ENCODE measurements at places on chromosomes 3 and 15. TPM values are rescaled to one million over a fixed set of nuclear protein-coding genes. Genes with fewer than 3 reads are reported as not detected.
A peak's percentile ranks its signal among the peaks of the same experiment; 100 is the strongest.

DNA sequence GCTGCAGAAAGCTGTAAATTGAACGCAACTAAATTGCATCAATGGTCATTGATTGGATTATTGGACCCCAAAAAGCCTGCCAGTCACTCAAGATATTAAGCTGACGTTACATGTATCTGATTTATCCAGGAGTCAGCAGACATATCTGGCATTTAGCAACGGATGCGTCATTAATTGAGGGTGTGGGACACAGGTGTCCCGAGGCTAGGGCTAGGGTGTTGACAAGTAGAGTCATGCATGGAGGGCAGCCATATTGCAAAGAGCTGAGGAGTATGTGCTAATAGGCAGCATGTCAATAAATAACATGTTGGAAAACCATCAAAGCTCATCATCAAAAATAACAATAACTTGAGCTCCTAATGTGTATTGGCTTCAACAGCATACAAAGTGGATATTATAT is 234.5 kb upstream of the GOLGA6L4 start:
- no peaks in the 10 kb centered on the region for H3K27me3 ChIP-seq
- no peak overlapping the region for H3K4me3 ChIP-seq
- no peaks in the 10 kb centered on the region for H3K4me1 ChIP-seq
- no peak overlapping the region for H3K27ac ChIP-seq

GRCh38 chr3:162170581-162170980 is 674.0 kb downstream of the OTOL1 start:
- no peak overlapping the region for H3K27ac ChIP-seq
- H3K36me3 ChIP-seq = no peaks in the 10 kb centered on the region
- no peaks in the 10 kb centered on the region for H3K27me3 ChIP-seq
- no peaks in the 10 kb centered on the region for H3K4me1 ChIP-seq

DNA sequence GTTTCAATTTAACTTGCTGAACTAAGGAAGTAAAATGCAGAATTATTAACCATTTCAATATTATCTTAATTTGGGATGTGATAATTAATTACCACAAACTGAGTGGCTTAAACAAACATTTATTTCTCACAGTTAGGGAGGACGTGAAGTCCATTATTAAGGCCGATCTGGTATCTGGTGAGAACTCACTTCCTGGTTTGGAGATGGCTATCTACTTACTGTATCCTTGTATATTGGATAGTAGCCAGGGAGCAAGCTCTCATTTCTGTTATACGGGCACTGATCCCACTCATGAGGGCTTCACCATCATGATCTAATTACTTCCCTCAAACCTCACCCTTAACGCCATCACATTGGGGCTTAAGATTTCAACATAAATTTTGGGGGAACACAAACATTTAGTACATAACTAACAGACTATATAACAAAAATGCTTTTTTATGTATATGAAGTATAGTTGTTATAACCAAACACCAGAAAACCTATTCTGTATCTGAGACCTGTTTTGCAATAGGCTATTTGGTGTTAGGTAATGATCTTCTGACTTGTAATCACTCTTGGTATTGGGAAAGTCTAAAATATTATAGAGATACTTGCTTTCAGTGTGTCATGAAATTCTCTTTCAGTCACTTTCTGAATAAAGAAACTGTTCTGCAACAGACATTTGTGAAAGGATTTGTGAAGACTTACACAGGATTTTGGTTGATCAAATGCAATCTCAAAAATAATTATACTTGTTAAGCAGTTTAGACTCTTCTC is 4.7 kb upstream of the KPNA4 start:
- H3K36me3 ChIP-seq = peaks cover 12% of the 10 kb centered on the region
- H3K27me3 ChIP-seq = no peaks in the 10 kb centered on the region
- peaks cover 22% of the 10 kb centered on the region for H3K4me1 ChIP-seq

- peaks cover 33% of the 10 kb centered on the region for H3K4me1 ChIP-seq
- H3K27me3 ChIP-seq = no peaks in the 10 kb centered on the region
- H3K27ac ChIP-seq = peak overlapping the region; percentile 92
- peak overlapping the region; percentile 49 for H3K4me3 ChIP-seq
- no peaks in the 10 kb centered on the region for H3K36me3 ChIP-seq
- peak; percentile 79 for DNase-seq
Observed at GRCh38 chr3:114308830-114309229, 15.0 kb downstream of the TIGIT start.

DNA sequence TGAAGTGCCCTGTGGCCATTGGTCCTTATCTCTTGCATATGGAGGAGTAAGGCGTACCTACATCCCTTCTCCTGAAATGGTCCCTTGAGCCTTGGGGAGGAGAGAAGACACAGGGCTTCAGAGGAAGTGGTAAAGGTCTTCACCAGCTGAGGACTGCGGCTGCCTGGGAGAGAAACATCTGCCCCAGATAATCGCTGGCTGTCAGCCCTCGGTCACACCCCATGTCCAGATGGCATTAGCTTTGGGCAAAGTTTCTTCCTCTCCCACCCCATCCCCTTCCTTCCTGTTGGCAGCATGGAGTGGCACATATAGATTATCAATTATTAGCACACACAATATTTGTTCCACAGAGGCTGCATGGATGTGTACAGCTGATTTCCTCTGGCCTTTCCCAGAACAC is 61.6 kb downstream of the LRTM1 start:
- no peak for DNase-seq
- no peak overlapping the region for H3K27ac ChIP-seq
- no peaks in the 10 kb centered on the region for H3K4me1 ChIP-seq
- H3K36me3 ChIP-seq = no peaks in the 10 kb centered on the region
- no peak overlapping the region for H3K4me3 ChIP-seq

DNA sequence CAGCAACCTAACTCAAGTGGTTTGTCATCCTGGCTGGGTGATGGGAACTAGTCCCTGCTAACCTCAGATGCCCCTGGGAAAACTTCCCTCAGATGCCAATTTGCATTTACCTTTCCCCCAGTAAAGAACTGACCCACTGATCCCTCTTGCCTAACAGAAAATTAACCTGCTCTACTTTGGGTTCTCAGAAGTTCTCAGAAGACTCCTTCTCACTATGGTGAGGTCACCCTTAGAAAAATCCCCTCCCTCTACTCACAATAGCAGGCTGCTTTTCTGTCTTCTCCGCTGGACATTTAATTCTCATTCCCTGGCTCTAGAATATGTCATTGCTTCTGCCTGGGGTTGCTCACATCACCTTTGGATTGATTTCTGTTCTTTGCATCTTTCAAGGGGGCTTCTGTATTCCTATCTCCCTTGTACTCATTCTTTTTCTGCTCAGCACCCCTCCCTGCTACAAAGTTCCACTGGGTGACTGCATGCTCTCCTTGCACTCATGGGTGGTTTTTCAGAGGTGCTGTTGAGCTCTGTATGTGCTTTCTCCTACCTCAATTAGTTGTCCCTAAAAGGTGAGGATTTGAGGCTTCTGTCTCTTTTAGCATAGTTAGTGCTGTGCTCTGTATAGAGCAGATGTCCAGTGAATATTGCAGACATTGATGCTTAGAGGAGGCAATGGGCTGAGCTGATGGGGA is 869 bp downstream of the PLA1A start:
- no peak for DNase-seq
- H3K27ac ChIP-seq = peak overlapping the region; percentile 34
- H3K4me3 ChIP-seq = no peak overlapping the region
- no peaks in the 10 kb centered on the region for H3K27me3 ChIP-seq
- peaks cover 29% of the 10 kb centered on the region for H3K4me1 ChIP-seq

DNA sequence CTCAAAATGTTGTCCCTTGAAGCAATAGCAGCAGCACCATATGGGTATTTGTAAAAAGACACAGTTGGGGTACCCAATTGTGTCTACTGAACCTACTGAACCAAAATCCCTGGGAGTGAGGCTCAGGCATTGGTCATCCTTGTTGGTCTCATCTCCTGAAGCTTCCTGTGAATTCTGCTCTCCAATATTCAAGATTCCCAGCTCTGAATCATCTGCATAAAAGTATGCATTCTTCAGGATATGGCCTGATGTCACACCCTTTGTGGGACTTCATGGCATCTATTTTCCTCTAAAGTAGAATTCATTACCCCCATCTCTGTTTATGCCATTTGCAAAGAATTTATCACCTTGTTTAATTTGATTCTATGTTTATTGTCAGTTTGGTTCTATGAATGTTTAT is 13.3 kb upstream of the PTX3 start:
- H3K4me3 ChIP-seq = no peak overlapping the region
- no peaks in the 10 kb centered on the region for H3K36me3 ChIP-seq
- peaks cover 2% of the 10 kb centered on the region for H3K27me3 ChIP-seq

GRCh38 chr15:94744080-94744793 is 512.9 kb downstream of the MCTP2 start:
- H3K27me3 ChIP-seq = peaks cover 2% of the 10 kb centered on the region
- DNase-seq = no peak
- H3K4me3 ChIP-seq = no peak overlapping the region

Gene SLC27A2
- 75.4 TPM for total RNA-seq

DNA sequence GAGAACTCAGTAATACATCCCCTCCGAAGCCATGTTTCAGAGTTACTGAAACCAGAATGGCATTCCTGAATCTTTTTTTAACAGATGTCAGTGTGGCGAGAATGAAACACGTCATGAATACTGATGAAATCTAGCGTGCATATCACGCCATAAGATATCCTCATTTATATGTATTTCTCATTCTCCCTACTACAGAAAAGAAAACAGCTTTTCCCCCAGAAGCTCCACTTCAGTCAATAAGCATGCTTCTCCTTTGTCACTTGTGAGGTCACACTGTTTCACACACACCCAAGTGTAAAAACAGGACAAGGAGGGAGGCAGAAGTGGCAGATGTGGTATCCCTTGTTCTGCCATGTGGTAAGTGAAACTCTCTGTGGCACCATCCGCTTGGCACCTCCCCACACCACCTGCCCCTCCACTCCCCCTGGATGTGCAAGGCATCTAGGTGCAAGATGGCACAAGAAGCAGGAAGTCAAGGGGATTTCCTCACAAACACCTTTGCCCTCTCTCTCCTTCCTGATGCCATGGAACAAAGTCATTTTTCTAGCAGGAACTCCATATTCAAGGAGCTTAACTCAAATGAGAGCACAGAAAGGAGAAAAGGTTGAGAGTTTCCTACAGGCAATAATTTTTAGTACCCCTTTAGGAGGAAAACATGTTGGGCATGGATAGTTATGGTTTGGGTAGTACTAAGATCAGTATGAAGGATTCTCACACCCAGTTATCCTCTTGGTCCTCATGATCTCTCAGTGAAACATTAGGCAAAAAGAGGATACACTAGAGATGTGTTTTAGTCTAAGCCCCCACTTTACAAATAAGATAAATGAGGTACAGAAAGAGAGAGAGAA is 47.5 kb upstream of the FRMD4B start:
- no peaks in the 10 kb centered on the region for H3K36me3 ChIP-seq
- DNase-seq = no peak
- H3K4me1 ChIP-seq = peaks cover 39% of the 10 kb centered on the region

DNA sequence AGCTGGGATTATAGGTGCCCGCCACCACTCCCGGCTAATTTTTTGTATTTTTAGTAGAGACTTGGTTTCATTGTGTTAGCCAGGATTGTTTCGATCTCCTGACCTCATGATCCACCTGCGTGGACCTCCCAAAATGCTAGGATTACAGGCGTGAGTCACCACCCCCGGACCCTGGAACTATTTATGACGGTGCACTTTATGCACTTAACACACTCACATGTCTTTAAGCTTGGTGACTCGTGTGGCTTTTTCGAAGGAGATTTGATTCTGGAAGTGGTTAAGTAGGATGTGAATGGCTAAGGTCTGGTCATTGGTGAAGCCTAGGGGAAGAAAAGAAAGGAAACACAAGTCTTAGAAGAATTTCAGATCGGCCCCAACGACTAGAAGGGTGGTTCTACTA is 20.3 kb downstream of the BBS4 start:
- no peaks in the 10 kb centered on the region for H3K36me3 ChIP-seq
- H3K27me3 ChIP-seq = no peaks in the 10 kb centered on the region
- H3K4me1 ChIP-seq = no peaks in the 10 kb centered on the region
- H3K4me3 ChIP-seq = no peak overlapping the region
- no peak overlapping the region for H3K27ac ChIP-seq

Gene C3orf22
- total RNA-seq = not detected

DNA sequence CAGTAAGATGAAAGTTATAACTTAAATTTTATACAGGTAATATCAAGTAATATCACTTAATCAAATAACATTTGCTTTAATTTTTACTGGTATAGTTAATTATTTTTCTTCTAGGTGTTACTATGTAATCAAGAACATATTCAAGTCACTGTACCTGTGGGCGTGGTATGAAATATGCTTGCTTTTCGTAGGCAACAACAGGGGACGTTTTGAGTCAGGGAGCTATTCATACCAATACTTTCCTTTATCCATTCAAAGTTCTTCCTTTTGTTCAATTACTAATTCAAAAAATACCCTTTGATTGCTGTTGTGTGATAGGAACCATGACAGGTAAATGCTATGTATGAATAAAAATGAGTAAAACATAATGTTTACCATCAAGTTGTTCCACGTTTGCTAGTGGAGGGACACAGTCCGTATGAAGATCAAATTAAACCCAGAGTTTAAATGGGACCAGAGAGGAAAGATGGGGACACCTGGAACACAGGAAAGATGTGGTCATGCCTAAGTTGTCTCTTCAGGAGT is 654.0 kb upstream of the KCNMB2 start:
- no peaks in the 10 kb centered on the region for H3K27me3 ChIP-seq
- DNase-seq = no peak
- H3K4me1 ChIP-seq = peaks cover 12% of the 10 kb centered on the region
- H3K27ac ChIP-seq = peak overlapping the region; percentile 77
- no peaks in the 10 kb centered on the region for H3K36me3 ChIP-seq
- no peak overlapping the region for H3K4me3 ChIP-seq

- H3K4me3 ChIP-seq = no peak overlapping the region
- no peak overlapping the region for H3K27ac ChIP-seq
- no peaks in the 10 kb centered on the region for H3K4me1 ChIP-seq
- H3K27me3 ChIP-seq = no peaks in the 10 kb centered on the region
Observed at GRCh38 chr3:106540743-106541142, 671.9 kb upstream of the CBLB start.

Gene SEMA3G
- total RNA-seq = 0.21 TPM

GRCh38 chr3:159948429-159949144 is 40.0 kb upstream of the IL12A start:
- peaks cover 27% of the 10 kb centered on the region for H3K27me3 ChIP-seq
- DNase-seq = no peak
- no peak overlapping the region for H3K27ac ChIP-seq
- no peaks in the 10 kb centered on the region for H3K36me3 ChIP-seq

GRCh38 chr3:50615190-50615589 is 1.8 kb upstream of the MAPKAPK3 start:
- peak overlapping the region; percentile 91 for H3K4me3 ChIP-seq
- no peak overlapping the region for H3K27ac ChIP-seq
- no peak for DNase-seq
- H3K36me3 ChIP-seq = peaks cover 59% of the 10 kb centered on the region
- H3K27me3 ChIP-seq = no peaks in the 10 kb centered on the region

DNA sequence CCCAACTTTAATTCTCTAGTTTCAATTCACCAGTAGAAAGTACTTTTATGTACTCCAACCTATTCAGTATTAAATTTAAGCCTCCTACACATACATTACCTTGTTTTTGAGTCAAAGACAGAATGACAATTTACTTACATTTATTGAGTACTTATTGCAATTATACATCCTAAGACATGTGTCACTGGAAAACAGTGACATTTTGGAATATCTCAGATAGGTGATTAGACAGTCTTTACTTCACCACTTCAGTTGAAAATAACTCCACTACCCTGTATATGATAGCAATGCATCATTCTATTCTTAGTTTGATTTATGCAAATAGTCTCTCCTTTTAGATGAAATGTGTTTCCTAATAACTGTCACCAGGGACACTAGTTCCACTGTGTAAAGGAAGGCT is 461.5 kb downstream of the TUSC7 start:
- DNase-seq = no peak
- no peaks in the 10 kb centered on the region for H3K4me1 ChIP-seq
- no peaks in the 10 kb centered on the region for H3K27me3 ChIP-seq
- H3K36me3 ChIP-seq = no peaks in the 10 kb centered on the region

Data from activated CD4-positive, alpha-beta T cell treated with anti-CD3 and anti-CD28 coated beads, Interleukin-2, amount 10 ng/mL, durations not matched to agents 24 days and 14 days (primary cell).